Spinal cord (tissue), 10 donors: ENCODE measurements at places on chromosomes 12 and 14. TPM values are rescaled to one million over a fixed set of nuclear protein-coding genes. Genes with fewer than 3 reads are reported as not detected.

DNA sequence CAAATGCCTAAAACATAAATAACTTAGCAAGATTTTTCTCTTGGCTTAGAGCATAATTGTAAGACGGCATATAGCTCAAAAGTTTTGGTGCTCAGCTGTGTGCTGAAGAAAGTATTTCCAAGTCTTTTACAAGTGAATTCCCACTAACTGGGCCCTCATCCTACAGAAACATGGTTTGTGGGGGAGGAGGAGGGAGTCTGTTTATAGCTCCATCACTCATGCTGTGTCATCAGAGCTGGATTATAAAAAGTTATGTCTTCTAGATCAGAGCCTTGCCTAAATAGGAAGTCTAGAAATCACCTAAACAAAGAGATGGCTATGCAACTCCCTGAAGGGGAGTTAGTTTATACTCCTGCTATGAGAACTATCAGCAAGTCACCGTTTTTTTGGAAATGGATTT, 65.9 kb upstream of the OTOGL start:
- H3K36me3 ChIP-seq: no peaks in the 10 kb centered on the region
- H3K4me1 ChIP-seq: no peaks in the 10 kb centered on the region
- no peaks in the 10 kb centered on the region for H3K27me3 ChIP-seq
- H3K27ac ChIP-seq: no peak overlapping the region
- H3K4me3 ChIP-seq: no peak overlapping the region

DNA sequence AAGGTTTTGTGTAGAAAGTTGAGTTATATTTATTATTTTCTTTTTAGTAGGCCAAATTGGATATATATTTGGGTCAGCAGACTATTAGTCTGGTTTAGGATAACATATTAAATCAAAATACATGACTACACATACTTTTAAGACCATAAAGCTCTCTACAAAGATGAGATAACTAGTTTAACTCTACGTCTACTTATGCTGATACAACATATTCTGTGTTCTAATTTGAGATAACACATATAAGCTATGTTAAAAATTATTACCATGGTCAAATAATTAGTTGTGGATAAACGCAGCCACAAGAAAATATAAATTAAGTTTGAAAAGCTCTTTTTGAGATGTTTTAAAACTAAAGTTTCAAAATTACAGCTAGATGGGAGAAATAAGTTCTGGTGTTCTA, 55.3 kb downstream of the IPO8 start:
- no peak overlapping the region for H3K27ac ChIP-seq
- no peak overlapping the region for H3K4me3 ChIP-seq
- peaks cover 4% of the 10 kb centered on the region for H3K36me3 ChIP-seq
- no peaks in the 10 kb centered on the region for H3K4me1 ChIP-seq
- DNase-seq: no peak

DNA sequence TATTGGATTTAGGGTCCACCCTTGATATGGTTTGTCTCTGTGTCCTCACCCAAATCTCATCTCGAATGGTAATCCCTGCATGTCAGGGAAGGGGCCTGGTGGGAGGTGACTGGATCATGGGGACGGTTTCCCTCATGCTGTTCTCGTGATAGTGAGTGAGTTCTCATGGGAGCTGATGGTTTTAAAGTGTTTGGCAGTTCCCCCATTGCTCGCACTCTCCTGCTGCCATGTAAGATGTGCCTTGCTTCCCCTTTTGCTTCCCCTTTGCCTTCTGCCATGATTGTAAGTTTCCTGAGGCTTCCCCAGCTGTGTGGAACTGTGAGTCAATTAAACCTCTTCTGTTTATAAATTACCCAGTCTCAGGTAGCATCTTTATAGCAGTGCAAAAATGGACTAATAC, 118.3 kb downstream of the VRK1 start:
- no peak for DNase-seq
- H3K27ac ChIP-seq: no peak overlapping the region
- no peaks in the 10 kb centered on the region for H3K4me1 ChIP-seq
- H3K4me3 ChIP-seq: no peak overlapping the region
- H3K27me3 ChIP-seq: no peaks in the 10 kb centered on the region
- H3K36me3 ChIP-seq: no peaks in the 10 kb centered on the region

- no peaks in the 10 kb centered on the region for H3K4me1 ChIP-seq
- H3K27me3 ChIP-seq: no peaks in the 10 kb centered on the region
- H3K4me3 ChIP-seq: no peak overlapping the region
- no peaks in the 10 kb centered on the region for H3K36me3 ChIP-seq
- peak; percentile 79 for DNase-seq
Observed at GRCh38 chr12:39572551-39572950, 47.1 kb downstream of the ABCD2 start.

GRCh38 chr12:124032265-124032886, 59.4 kb downstream of the ZNF664 start:
- no peak overlapping the region for H3K27ac ChIP-seq
- no peak overlapping the region for H3K4me3 ChIP-seq
- peaks cover 10% of the 10 kb centered on the region for H3K4me1 ChIP-seq
- no peaks in the 10 kb centered on the region for H3K27me3 ChIP-seq

DNA sequence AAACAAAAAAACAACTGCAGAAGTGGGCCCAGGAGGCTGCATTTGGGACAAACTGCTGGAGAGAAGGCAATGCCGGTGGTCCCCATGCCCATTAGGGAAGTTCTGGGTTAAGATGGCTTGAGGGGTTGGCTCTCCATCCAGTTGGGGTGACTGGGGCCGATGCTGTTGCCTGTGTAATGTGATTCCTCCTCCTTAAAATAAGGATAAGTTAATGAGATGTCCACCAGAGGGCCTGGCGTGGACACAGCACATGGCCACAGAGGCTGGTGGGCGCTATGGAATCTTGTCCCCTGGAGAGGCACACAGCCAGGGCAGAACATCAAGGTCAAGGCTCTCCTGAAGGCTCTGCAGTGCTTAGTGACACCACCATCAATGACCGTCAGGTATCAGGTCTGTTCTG, 1.0 kb upstream of the TESC start:
- DNase-seq: no peak
- peaks cover 28% of the 10 kb centered on the region for H3K4me1 ChIP-seq
- peaks cover 50% of the 10 kb centered on the region for H3K27me3 ChIP-seq
- H3K4me3 ChIP-seq: no peak overlapping the region
- no peak overlapping the region for H3K27ac ChIP-seq

DNA sequence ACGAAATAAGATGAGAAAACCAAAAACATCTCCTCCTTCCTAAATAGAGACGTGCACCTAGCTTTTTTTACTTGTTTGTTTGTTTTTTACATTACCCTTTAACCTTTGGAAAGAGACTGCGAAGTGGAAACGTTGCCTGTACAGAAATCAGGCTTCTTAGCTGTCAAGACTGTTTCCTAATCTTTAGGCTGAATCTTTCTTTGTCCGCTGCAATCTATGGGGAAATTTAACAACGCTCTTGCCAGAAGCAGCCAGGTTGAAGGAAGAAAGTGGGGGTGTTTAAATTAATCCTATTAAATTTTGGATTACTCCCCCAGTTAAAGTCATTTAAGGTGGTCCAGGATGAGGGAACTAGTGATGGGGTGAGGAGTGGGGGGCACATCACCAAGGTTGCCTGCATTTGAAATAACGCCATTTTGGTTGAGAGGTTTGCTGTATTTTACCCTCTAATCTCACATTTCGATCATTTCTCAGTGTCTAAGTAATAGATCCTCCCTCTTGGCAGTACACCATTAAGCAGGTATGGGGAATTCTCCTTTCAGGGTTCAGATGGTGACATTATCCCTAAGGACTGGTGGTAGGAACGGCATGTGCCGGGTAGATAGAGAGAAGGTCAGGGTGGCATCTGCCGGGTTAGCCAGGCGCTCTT, 2.6 kb downstream of the FLRT2 start:
- no peak for DNase-seq
- peak overlapping the region; percentile 89 for H3K27ac ChIP-seq
- peak overlapping the region; percentile 66 for H3K4me3 ChIP-seq
- peaks cover 3% of the 10 kb centered on the region for H3K36me3 ChIP-seq
- H3K4me1 ChIP-seq: peaks cover 39% of the 10 kb centered on the region

- H3K27me3 ChIP-seq: no peaks in the 10 kb centered on the region
- H3K27ac ChIP-seq: no peak overlapping the region
- H3K36me3 ChIP-seq: no peaks in the 10 kb centered on the region
- DNase-seq: no peak
- H3K4me1 ChIP-seq: no peaks in the 10 kb centered on the region
Observed at GRCh38 chr12:54465857-54466523, 7.4 kb downstream of the GTSF1 start.

GRCh38 chr12:92085040-92085735, 60.5 kb downstream of the BTG1 start:
- no peaks in the 10 kb centered on the region for H3K36me3 ChIP-seq
- no peaks in the 10 kb centered on the region for H3K4me1 ChIP-seq
- H3K4me3 ChIP-seq: no peak overlapping the region
- DNase-seq: no peak

DNA sequence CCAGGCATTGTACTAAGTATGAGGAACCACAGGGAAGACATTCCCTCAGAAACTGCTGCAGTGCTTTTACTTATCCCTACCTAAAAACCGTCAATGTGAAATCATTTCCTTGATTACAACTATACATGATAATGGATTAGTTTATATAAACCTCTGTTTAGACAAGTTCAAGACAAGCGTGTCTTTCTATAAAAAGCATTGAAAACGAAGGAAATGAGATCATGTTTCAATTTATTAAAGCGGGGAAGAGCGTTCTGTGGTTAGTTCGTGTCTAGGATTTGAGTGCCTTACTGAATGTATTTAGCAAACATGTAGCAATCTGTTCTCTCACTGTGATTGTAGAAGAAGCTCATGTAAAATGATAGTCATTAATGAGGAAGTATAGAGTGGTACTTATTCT, 37.5 kb downstream of the GALC start:
- no peak overlapping the region for H3K27ac ChIP-seq
- no peaks in the 10 kb centered on the region for H3K27me3 ChIP-seq
- DNase-seq: no peak
- no peak overlapping the region for H3K4me3 ChIP-seq
- no peaks in the 10 kb centered on the region for H3K36me3 ChIP-seq

GRCh38 chr14:23831596-23831995, 122.0 kb upstream of the DHRS4 start:
- no peaks in the 10 kb centered on the region for H3K27me3 ChIP-seq
- no peak overlapping the region for H3K4me3 ChIP-seq
- no peak overlapping the region for H3K27ac ChIP-seq
- H3K36me3 ChIP-seq: no peaks in the 10 kb centered on the region

DNA sequence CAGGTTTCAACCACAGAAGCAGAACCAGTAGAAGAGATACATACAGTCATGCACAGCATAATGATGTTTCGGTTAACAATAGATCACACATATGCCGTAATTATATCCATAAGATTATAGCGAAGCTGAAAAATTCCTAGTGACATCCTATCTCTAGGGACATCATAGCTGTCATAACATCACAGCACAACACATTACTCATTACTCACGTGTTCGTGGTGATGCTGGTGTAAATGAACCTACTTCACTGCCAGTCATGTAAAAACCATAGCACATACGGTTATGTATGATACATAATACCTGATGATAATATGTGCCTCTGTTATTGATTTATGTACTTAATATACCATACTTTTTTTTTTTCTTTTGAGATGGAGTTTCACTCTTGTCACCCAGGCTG, 44.7 kb downstream of the KLRG1 start:
- H3K36me3 ChIP-seq: no peaks in the 10 kb centered on the region
- H3K4me3 ChIP-seq: no peak overlapping the region
- DNase-seq: no peak
- no peaks in the 10 kb centered on the region for H3K4me1 ChIP-seq
- no peaks in the 10 kb centered on the region for H3K27me3 ChIP-seq

Gene OR4E2
- total RNA-seq: not detected

Gene RALGAPA1
- total RNA-seq: 189 TPM

Gene BICDL1
- total RNA-seq: 11.7 TPM

Gene SLC38A2
- total RNA-seq: 292 TPM

Gene CISTR
- total RNA-seq: not detected
